ENCODE measurements at places on chromosomes 7 and 10. TPM values are rescaled to one million over a fixed set of nuclear protein-coding genes. Genes with fewer than 3 reads are reported as not detected.

Gene MUC12
- not detected for total RNA-seq

Gene DNAH11
- 3.2 TPM for total RNA-seq

Gene SPDYE6
- total RNA-seq: not detected

Gene HABP2
- under 0.01 TPM for total RNA-seq

Gene ADRB1
- total RNA-seq: 2.0 TPM

Gene MACC1
- total RNA-seq: 0.25 TPM

Gene RADIL
- total RNA-seq: 3.7 TPM

Gene ALOX5
- 0.98 TPM for total RNA-seq
